SJSA1 (cell line): ENCODE measurements at places on chromosomes 4 and X. TPM values are rescaled to one million over a fixed set of nuclear protein-coding genes. Genes with fewer than 3 reads are reported as not detected.

GRCh38 chr4:16952462-16952871 lies 54.0 kb upstream of the LDB2 start:
- no peak for DNase-seq

FDCSP gene
- total RNA-seq: not detected in 2 replicates

DNA sequence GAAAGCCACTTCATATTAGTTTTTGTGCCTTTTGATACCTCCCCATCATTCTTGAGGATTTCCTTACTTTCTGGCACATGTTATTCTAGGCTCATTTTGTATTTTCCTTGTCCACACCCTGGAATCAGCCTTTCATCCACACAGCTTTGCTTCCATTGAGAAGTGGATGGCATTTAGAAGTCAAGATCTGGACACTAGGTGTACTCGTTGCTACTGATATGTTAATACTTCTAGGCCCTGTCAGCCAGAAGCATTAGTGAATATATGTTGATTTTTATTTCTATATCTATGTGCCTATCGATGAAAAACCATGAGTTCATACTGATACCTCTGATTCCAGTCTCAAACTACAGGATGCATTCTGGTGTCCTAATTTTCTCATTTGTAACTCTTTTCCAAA lies 73.2 kb downstream of the ARHGAP24 start:
- no peak for DNase-seq

GRCh38 chr4:2995546-2996265 lies 32.3 kb downstream of the GRK4 start:
- no peak for DNase-seq
